ENCODE measurements at places on chromosomes 11 and 22.
A peak's percentile ranks its signal among the peaks of the same experiment; 100 is the strongest.

GRCh38 chr11:88301488-88302140, 35.9 kb downstream of the CTSC start:
- DNase-seq: no peak
- no peaks in the 10 kb centered on the region for H3K27me3 ChIP-seq
- H3K4me3 ChIP-seq: no peak overlapping the region

- no peak overlapping the region for H3K27ac ChIP-seq
- DNase-seq: no peak
- no peaks in the 10 kb centered on the region for H3K36me3 ChIP-seq
- H3K27me3 ChIP-seq: no peaks in the 10 kb centered on the region
Measured at GRCh38 chr22:23777776-23778576, 5.3 kb downstream of the MMP11 start.

GRCh38 chr11:11076276-11076675, 218.4 kb upstream of the ZBED5 start:
- no peaks in the 10 kb centered on the region for H3K36me3 ChIP-seq
- no peaks in the 10 kb centered on the region for H3K27me3 ChIP-seq
- no peak overlapping the region for H3K27ac ChIP-seq
- H3K4me1 ChIP-seq: no peaks in the 10 kb centered on the region

GRCh38 chr11:15674756-15675155, 560.0 kb downstream of the INSC start:
- H3K27ac ChIP-seq: no peak overlapping the region
- no peak for DNase-seq
- no peaks in the 10 kb centered on the region for H3K4me1 ChIP-seq
- H3K4me3 ChIP-seq: no peak overlapping the region

DNA sequence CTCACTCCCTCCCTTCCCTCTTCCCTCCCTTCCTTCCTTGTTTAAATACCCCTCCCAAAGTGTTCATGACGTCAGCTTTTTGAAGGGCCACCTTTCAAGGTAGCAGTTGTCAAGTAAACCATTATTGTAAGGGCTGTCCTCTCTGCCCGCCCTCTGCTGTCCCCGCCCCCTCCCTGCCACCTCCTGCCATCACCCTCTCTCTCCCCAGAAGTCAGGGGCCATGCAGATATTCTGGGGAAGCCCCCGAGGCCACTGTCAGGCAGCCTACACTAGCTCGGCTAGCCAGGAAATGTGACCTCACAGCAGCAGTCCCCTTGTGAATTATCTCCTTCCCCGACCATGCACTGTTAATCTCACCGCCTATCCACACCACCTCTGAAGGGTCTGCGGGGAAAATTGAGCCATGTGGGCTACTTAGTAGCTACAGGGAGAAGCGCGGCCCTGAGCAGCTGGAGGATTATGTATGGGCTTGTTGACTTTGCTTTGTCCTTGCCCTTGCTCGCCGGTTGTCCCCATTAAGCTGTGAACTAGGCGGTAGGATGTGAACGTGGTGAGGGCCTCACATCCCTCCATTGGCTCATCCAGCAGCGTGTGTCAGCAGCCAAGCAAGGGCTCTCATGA, 42.1 kb upstream of the ATXN10 start:
- no peak overlapping the region for H3K4me3 ChIP-seq
- no peak for DNase-seq
- no peaks in the 10 kb centered on the region for H3K4me1 ChIP-seq
- H3K27me3 ChIP-seq: peaks cover 30% of the 10 kb centered on the region
- no peaks in the 10 kb centered on the region for H3K36me3 ChIP-seq

DNA sequence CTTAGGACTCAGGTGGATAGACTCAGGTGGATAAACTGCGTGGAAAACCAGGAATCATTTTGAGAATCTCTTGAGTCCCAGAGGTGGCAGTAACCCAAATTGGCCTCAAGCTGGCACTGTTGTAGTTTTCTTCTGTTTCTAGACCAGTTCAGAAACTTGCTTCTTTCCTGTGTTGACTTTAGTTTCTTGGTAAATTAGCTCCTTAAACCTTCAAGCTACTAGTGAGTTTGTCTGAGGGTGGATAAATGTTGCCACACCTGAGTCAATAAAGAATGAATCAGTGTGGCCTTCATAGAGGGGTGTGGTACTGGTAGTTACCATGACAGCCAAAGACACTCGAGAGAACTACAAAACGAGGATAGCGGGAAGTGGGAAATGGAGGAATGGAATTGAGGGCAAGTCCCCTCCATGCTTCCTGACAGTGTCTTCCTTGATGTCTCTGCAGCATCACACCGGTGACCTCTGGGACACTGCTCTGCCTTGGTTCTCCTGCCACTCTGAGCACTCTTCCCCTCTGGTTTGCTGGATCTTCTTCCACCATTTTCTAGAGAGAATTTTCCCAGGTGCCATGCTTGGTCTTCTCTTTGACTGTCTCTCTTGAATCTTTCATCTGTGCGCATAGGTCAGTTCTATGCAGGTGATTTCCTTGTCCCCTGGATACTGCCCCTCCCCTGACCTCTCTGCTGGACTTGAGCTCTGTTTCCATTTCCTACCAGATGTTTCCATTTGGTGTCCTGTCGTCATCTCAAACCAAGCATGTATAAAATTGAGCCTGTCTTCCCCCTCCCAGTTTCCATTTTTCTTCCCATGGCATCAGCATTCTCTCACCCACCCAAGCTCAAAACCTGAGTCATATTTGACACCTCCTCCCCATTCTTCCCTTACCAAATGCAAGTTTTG, 7.2 kb downstream of the POLD4 start:
- no peaks in the 10 kb centered on the region for H3K27me3 ChIP-seq
- peak; percentile 49 for DNase-seq
- peaks cover 7% of the 10 kb centered on the region for H3K4me1 ChIP-seq
- no peak overlapping the region for H3K27ac ChIP-seq

- peaks cover 58% of the 10 kb centered on the region for H3K4me1 ChIP-seq
- no peak overlapping the region for H3K27ac ChIP-seq
- peak; percentile 29 for DNase-seq
- H3K27me3 ChIP-seq: no peaks in the 10 kb centered on the region
- no peaks in the 10 kb centered on the region for H3K36me3 ChIP-seq
Measured at GRCh38 chr11:101866619-101867491, 48.0 kb upstream of the CEP126 start.

- no peaks in the 10 kb centered on the region for H3K36me3 ChIP-seq
- H3K4me3 ChIP-seq: no peak overlapping the region
- H3K4me1 ChIP-seq: no peaks in the 10 kb centered on the region
- DNase-seq: no peak
- H3K27me3 ChIP-seq: no peaks in the 10 kb centered on the region
- no peak overlapping the region for H3K27ac ChIP-seq
Measured at GRCh38 chr11:29879560-29879959, 137.3 kb downstream of the KCNA4 start.

GRCh38 chr22:32830473-32830872, 29.0 kb downstream of the TIMP3 start:
- H3K36me3 ChIP-seq: no peaks in the 10 kb centered on the region
- DNase-seq: peak; percentile 58
- no peak overlapping the region for H3K27ac ChIP-seq
- no peak overlapping the region for H3K4me3 ChIP-seq

DNA sequence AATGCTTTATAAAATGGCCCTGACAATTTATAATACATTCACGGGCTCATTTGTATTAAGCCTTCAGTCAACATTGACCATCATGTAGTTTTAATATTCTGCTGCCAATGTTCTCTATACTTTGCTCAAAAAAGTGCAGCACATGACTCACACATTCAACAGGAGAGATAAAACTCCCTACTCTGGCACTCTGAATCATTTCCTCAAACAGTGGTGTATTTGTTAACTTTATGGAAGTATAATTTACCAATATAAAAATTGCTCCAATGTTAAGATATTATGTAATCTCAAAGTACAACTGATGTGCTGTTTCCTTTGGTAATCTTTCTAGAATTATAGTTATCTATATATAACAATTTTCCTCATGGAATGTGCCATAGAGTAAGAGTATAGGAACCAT, 39.9 kb downstream of the MAML2 start:
- H3K27me3 ChIP-seq: no peaks in the 10 kb centered on the region
- no peaks in the 10 kb centered on the region for H3K36me3 ChIP-seq
- H3K4me3 ChIP-seq: peak overlapping the region; percentile 23
- peak overlapping the region; percentile 83 for H3K27ac ChIP-seq
- DNase-seq: peak; percentile 88

GRCh38 chr22:21659864-21660525, 5.8 kb upstream of the PPIL2 start:
- peaks cover 3% of the 10 kb centered on the region for H3K4me1 ChIP-seq
- no peaks in the 10 kb centered on the region for H3K36me3 ChIP-seq
- H3K27ac ChIP-seq: no peak overlapping the region
- no peak overlapping the region for H3K4me3 ChIP-seq
- peaks cover 2% of the 10 kb centered on the region for H3K27me3 ChIP-seq
- no peak for DNase-seq

DNA sequence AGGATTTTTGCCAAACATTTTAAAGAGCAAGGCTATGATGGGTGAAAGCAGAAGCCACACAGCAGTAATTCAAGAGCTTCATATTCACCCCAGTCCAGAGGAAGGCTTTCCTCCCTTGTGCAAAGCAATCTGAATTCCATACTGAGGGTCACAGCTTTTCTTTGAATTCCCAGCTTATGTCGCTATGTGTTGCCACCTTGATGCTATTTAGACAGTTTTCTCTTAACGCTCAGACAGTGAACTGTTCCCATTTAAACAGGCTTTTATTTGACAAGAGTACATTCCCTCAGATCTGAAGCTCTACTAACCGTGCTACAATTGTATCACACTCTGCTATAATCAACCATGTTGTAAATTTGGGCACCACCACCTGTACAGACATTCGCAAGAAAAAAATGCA, 279.7 kb downstream of the CADM1 start:
- H3K27ac ChIP-seq: no peak overlapping the region
- H3K36me3 ChIP-seq: no peaks in the 10 kb centered on the region
- no peak overlapping the region for H3K4me3 ChIP-seq
- no peaks in the 10 kb centered on the region for H3K27me3 ChIP-seq
- no peak for DNase-seq

DNA sequence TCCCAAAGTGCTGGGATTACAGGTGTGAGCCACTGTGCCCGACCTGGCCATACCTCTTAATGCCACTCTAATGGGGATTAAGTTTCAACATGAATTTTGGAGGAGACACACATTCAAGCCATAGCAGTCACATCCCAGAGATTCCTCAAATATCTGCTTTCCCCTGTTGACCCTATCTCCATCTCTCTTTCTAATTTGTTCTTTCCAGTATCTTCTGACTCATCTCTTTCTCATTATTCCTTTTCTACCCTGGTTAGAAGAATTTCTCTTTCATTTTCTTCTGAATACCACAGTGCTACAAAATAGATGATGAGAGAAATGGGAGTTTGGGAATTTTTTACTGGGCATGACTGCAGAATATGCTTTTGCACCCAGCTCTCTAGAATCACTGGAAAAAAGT, 5.1 kb downstream of the OR10V1 start:
- H3K4me1 ChIP-seq: peaks cover 18% of the 10 kb centered on the region
- no peaks in the 10 kb centered on the region for H3K36me3 ChIP-seq
- H3K27me3 ChIP-seq: no peaks in the 10 kb centered on the region
- DNase-seq: no peak
- H3K27ac ChIP-seq: no peak overlapping the region

GRCh38 chr11:86999859-87000753, 37.6 kb upstream of the TMEM135 start:
- H3K36me3 ChIP-seq: no peaks in the 10 kb centered on the region
- no peak overlapping the region for H3K27ac ChIP-seq
- no peaks in the 10 kb centered on the region for H3K27me3 ChIP-seq
- H3K4me1 ChIP-seq: no peaks in the 10 kb centered on the region

DNA sequence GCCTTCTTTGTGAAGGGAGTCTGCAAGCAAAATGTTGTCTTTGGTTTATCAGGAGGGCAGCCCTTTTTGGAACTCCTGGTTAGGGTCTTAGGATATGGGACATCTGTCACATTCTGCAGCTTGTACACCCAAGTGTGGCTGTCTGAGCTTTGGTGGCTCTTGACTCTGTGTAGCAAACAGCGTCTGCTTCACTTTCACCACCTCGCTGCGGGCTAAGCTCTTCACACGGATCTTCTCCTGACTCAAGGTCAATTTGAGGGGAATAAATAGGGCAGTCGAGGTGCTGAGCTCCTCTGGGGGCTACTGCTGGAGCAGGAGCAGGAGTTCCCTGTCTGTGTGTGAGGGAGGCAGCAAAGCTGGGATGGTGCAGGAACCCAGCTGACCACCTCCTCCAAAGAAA, 10.6 kb downstream of the MICAL2 start:
- H3K27me3 ChIP-seq: no peaks in the 10 kb centered on the region
- H3K4me3 ChIP-seq: no peak overlapping the region
- no peak overlapping the region for H3K27ac ChIP-seq
- DNase-seq: no peak
- peaks cover 34% of the 10 kb centered on the region for H3K4me1 ChIP-seq

DNA sequence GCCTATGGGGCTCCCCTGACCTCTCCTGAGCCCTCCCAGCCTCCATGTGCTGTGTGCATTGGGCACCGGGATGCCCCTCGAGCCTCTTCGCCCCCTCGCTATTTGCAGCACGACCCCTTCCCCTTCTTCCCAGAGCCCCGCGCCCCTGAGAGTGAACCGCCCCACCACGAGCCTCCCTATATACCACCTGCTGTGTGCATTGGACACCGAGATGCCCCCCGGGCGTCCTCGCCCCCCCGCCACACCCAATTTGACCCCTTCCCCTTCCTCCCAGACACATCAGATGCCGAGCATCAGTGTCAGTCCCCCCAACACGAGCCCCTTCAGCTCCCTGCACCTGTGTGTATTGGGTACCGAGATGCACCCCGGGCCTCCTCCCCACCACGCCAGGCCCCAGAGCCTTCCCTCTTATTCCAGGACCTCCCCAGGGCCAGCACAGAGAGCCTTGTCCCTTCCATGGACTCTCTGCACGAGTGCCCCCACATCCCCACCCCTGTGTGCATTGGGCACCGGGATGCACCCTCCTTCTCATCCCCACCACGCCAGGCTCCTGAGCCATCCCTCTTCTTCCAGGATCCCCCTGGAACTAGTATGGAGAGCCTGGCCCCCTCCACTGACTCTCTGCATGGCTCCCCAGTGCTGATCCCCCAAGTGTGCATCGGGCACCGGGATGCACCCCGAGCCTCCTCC, 28.8 kb downstream of the TRIOBP start:
- no peaks in the 10 kb centered on the region for H3K4me1 ChIP-seq
- no peaks in the 10 kb centered on the region for H3K27me3 ChIP-seq
- no peak overlapping the region for H3K27ac ChIP-seq
- no peaks in the 10 kb centered on the region for H3K36me3 ChIP-seq
- no peak for DNase-seq

- H3K36me3 ChIP-seq: no peaks in the 10 kb centered on the region
- no peaks in the 10 kb centered on the region for H3K27me3 ChIP-seq
- no peak overlapping the region for H3K27ac ChIP-seq
Measured at GRCh38 chr11:27158456-27159334, 118.1 kb downstream of the BBOX1 start.

GRCh38 chr22:39356464-39356863, 6.7 kb downstream of the SYNGR1 start:
- no peaks in the 10 kb centered on the region for H3K4me1 ChIP-seq
- no peaks in the 10 kb centered on the region for H3K27me3 ChIP-seq
- no peak overlapping the region for H3K4me3 ChIP-seq

GRCh38 chr11:69892237-69892985, 73.2 kb upstream of the FGF3 start:
- no peaks in the 10 kb centered on the region for H3K4me1 ChIP-seq
- no peak for DNase-seq
- H3K4me3 ChIP-seq: no peak overlapping the region
- no peaks in the 10 kb centered on the region for H3K36me3 ChIP-seq
- H3K27me3 ChIP-seq: peaks cover 33% of the 10 kb centered on the region
- no peak overlapping the region for H3K27ac ChIP-seq

Measured in endothelial cell of umbilical vein (primary cell).